ENCODE measurements at places on chromosomes 6 and 20.
A peak's percentile ranks its signal among the peaks of the same experiment; 100 is the strongest.

- DNase-seq, result peak; percentile 61
Measured at GRCh38 chr6:156686301-156686994, 90.7 kb upstream of the ARID1B start.

GRCh38 chr6:166423781-166424180 is 41.0 kb upstream of the MPC1 start:
- DNase-seq, result no peak

GRCh38 chr6:39653612-39654011 is 71.6 kb downstream of the KIF6 start:
- no peak for DNase-seq

- DNase-seq, result no peak
Measured at GRCh38 chr6:34645627-34646026, 50.9 kb downstream of the ILRUN start.

DNA sequence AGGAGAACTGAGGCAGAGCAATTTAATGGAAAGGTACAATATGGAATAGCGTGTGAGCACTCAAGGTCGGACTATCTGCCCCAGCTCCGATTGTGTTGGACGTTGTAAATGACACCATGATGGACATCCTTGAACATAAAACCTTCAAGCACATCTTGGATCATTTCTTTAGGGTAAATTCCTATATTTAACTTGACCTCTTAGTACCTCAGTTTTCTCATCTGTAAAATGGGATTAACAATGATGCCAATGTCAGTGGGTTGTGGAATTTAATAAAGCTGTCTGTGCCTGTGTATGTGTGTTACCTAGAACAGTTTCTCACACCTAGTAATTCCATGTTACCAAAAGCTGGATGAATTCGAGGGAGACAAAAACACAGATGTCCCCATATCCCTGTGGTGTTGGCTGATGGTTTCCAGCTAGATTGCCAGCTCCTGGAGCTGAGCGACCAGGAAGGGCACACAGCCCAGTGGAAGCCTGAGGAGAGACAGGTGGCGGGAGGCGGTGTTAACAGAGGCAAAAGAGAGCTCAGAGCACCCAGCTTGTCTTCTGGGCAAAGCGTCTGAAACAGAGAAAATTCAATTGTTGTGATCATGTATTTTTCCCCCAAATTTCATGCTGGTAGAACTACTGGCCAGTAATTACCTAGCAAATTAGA is 32.6 kb downstream of the MDFI start:
- DNase-seq, result no peak

DNA sequence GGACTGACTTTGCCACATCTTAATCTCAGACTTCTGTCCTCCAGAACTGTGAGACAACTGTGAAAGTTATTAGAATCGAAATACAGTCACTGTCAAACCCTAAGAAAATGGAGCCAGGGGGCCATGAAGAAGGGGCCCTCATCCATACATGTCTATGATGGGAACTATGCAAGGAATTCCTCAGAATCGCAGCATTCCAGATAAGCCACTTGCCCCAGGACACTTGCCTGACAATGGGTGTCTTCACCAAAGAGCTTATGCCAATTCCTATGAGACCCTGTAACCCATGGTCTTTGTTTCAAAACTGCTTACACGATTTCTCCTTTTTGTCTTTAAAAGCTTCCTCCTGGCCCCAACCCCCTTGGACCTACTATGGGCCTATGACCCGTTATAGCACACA is 90.4 kb upstream of the FOXP4 start:
- no peak for DNase-seq

DNA sequence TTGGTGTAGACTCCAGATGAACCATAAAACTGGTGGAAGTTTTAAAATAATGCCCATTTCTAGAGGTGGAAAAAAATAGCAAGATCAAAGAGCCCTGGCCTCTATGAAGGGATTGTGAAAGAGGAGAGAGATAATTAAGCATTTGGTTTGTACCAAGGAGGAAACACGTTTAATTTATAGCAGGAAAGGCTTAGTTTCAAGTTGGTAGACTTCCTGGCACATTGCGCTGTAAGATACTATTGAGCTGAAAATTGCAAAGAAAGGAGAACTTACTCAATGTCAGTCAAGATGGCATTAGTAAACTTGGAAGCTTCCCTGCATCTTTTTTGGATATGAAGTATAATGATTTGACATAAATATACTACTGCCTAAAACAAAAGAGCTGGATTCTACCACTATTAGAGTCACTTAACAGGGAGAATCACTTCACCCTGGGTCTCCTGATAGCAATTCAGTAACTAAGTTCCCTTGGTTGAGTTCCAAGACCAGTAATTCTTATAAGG is 24.4 kb downstream of the MARCKS start:
- DNase-seq, result no peak

GRCh38 chr6:149224399-149224798 is 93.1 kb upstream of the TAB2 start:
- no peak for DNase-seq
